ENCODE measurements at places on chromosomes 3 and 15. TPM values are rescaled to one million over a fixed set of nuclear protein-coding genes. Genes with fewer than 3 reads are reported as not detected.

Gene GOLGA8H
- 0.71 TPM for total RNA-seq

DNA sequence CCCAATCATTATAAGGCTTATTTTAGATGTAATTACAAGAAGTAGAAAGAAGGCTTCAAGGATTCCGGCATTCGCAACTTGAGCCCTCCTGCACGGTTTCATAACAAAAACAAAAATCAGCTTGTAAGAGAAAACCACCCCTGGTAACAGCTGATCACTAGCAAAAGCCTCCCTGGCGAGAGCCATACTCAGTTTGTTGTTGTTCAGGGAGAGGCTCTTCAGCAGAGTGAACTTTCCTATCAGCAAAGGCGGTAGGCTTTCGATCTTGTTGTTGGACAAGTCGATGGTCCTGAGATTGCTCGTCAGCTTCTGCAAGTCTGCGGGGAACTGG is 710 bp downstream of the LRRC57 start:
- H3K4me3 ChIP-seq = peak overlapping the region; percentile 96
- peaks cover 3% of the 10 kb centered on the region for H3K4me1 ChIP-seq

Gene RETNLB
- total RNA-seq = not detected

DNA sequence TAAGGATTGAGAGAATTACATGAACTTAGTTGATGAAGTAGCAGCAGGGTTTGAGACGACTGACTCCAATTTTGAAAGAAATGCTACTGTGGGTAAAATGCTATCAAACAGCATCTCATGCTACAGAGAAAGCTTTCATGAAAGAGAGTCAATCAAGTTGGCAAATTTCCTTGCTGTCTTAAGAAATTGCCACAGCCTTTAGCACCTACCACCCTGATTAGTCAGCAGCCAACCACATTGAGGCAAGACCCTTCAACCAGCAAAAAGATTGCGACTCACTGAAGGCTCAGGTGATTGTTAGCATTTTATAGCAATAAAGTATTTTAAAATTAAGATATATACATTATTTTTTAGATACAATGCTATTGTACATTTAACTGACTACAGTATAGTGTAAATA is 80.9 kb downstream of the RAP2B start:
- no peaks in the 10 kb centered on the region for H3K4me1 ChIP-seq
- H3K27ac ChIP-seq = no peak overlapping the region
- no peak overlapping the region for H3K4me3 ChIP-seq
- no peaks in the 10 kb centered on the region for H3K27me3 ChIP-seq
- no peak for DNase-seq
- H3K36me3 ChIP-seq = no peaks in the 10 kb centered on the region

Gene ARHGEF26
- 15.6 TPM for total RNA-seq

Gene LRIG1
- total RNA-seq = 86.8 TPM

DNA sequence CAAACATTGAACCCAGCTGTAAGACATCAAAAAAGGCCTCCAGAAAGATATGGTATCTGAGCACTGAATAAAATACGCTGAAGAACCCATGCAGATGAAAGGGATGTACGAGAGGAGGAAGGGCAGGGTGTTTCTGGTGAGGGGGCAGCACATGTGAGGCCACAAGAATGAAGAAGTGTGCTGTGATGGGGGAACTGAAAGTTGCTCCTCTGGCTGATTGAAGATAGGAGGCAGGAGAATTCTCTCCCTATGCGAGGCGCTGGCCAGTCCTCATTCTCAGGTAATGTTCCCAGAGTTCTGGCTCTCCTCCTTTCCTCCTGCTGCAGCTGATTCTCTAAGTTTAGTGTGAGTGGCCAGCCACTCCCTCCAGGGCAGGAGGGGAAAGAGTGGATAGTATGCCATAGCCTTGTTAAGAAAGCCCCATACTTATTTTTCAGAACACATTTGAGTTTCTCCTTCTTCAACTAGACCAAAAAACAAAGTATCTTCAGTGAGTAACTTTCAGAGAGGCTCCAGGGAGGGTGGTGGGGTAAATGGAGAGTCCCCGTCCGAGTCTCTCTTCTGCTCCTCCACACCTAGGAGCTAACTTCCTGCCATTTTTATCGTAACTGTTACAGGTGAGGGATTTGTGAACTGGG is 26.9 kb upstream of the MYO1E start:
- H3K4me1 ChIP-seq = peaks cover 18% of the 10 kb centered on the region
- DNase-seq = no peak
- no peak overlapping the region for H3K27ac ChIP-seq
- peaks cover 10% of the 10 kb centered on the region for H3K27me3 ChIP-seq
- H3K36me3 ChIP-seq = no peaks in the 10 kb centered on the region

DNA sequence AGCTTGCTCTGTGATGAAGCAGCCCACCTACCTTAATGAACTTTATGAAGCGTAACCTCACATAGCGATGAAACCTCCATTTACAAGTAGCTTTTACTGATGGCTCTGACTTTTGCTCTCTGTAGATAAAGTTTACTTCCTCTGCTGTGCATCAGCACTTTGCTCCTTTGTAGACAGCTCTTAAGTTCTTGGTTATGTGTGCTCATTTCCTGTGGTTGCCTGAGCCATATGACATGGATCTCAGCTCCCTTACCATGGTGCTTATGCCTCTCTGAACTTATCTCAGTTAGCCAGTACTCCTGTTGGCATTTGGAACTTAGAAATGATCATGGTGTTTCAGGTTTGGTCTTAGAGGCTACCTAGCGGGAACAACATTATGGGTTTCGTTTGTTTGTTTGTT is 7.8 kb downstream of the MFSD1 start:
- DNase-seq = no peak
- no peaks in the 10 kb centered on the region for H3K27me3 ChIP-seq
- no peaks in the 10 kb centered on the region for H3K36me3 ChIP-seq
- H3K4me3 ChIP-seq = no peak overlapping the region
- H3K4me1 ChIP-seq = no peaks in the 10 kb centered on the region

Gene NMNAT3
- total RNA-seq = 3.5 TPM

DNA sequence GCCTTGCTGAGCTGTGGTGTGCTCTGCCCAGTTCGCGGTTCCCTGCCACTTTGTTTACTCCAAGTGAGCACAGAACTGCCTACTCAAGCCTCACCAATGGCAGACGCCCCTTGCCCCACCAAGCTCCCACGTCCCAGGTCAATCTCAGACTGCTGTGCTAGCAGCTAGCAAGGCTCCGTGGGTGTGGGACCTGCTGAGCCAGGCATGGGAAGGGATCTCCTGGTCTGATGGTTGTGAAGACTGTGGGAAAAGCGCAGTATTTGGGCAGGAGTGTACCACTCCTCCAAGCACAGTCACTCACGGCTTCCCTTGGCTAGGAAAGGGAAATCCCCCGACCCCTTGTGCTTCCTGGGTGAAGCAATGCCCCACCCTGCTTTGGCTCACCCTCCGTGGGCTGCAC is 45.0 kb downstream of the SLC12A6 start:
- no peak overlapping the region for H3K27ac ChIP-seq
- no peak overlapping the region for H3K4me3 ChIP-seq
- no peaks in the 10 kb centered on the region for H3K4me1 ChIP-seq
- DNase-seq = no peak

Gene ACKR4
- total RNA-seq = not detected

GRCh38 chr3:117633207-117633606 is 923.6 kb downstream of the TUSC7 start:
- H3K27me3 ChIP-seq = no peaks in the 10 kb centered on the region
- no peaks in the 10 kb centered on the region for H3K36me3 ChIP-seq
- H3K4me3 ChIP-seq = no peak overlapping the region
- no peaks in the 10 kb centered on the region for H3K4me1 ChIP-seq

Gene LDHAL6B
- not detected for total RNA-seq

GRCh38 chr15:28191832-28192231 is 92.7 kb upstream of the OCA2 start:
- no peak for DNase-seq
- no peaks in the 10 kb centered on the region for H3K27me3 ChIP-seq
- H3K27ac ChIP-seq = no peak overlapping the region

DNA sequence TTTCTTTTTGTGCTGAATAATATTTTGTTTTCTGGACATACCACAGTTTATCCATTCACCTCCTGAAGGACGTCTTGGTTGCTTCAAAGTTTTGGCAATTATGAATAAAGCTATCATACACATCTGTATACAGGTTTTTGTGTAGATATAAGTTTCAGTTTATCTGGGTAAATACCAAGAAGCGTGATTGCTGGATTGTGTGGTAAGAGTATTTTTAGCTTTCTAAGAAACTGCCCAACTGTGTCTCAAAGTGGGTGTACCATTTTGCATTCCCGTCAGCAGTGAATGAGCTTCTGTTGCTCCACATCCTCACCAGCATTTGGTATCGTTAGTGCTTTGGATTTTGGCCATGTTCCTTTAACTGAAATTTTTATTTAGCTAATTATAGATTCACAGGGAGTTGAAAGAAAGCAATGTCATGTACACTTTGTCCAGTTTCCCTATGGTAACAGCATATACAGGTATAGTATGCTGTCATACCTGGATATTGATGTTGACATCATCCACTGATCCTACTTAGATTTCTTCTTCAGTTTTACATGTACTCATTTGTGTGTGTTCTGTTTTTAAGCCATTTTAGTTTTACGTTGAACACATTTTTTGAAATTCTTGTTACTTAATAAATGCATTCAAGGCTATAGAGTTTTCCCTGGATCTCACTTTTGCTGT is 11.9 kb downstream of the ARID3B start:
- H3K27ac ChIP-seq = no peak overlapping the region
- no peak for DNase-seq
- H3K4me3 ChIP-seq = no peak overlapping the region
- no peaks in the 10 kb centered on the region for H3K27me3 ChIP-seq
- peaks cover 30% of the 10 kb centered on the region for H3K36me3 ChIP-seq

DNA sequence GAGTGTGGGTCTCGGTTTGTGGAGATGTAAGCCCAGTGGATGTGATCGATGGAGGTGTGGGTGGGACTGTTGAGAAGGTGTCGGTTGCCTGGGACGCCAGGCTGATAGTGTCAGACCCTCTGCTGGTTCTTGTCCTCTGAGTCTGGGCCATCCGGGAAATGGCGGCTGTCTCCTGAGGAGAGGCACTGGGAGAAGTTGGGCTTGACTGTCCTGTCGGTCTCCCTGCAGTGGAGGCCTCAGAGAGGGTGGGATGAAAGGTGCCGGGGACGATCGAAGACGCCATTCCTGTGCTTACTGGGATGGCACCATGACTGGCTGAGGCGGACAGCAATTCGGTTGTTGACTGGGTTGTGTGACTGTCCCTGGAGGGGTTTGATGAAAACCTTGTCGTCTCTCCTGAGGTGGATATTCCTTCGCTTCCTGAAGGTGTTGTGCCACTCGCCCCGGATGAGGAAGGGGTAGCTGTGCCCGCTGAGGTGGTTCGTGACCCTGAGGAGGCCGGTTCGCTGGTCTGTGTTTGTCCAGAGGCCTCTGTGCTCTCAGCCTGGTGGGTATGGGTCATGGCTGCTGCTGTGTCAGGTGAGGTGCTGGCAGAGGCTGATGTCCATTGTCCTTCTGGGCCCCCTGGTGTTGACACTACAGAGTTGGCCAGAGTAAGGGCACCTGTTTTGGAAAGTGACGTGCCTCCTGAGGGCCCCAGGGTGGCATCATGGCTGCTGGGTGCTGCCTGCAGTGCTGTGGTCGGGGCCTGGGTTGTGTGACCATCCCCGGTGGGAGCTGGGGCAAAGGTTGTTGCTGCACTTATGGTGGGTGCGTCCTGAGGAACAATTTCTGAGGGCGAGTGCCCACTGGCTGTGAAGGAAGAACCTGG is 22.8 kb downstream of the MUC4 start:
- H3K36me3 ChIP-seq = no peaks in the 10 kb centered on the region
- H3K27ac ChIP-seq = no peak overlapping the region
- no peak overlapping the region for H3K4me3 ChIP-seq
- no peaks in the 10 kb centered on the region for H3K27me3 ChIP-seq

Gene CD200
- total RNA-seq = 50.2 TPM

DNA sequence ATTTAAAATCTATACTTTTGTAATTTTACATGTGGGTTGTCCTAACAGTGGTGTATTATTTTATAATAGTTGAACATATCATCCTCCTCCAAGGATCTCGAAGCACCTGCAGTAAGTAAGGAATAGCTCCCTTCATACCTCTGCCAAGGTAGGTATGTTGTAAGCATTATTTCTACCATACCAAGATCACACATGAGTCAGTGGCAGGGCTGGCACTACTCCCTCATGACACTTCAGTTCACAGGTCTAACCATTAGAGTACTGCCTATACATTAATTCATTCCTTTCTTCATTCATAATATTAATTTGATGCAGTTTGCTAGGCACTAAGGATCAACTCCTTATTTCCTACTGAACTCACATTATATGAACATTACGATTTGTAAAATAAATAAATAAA is 11.9 kb upstream of the LEKR1 start:
- H3K27me3 ChIP-seq = peaks cover 33% of the 10 kb centered on the region
- H3K36me3 ChIP-seq = no peaks in the 10 kb centered on the region
- H3K4me1 ChIP-seq = peaks cover 4% of the 10 kb centered on the region
- H3K27ac ChIP-seq = no peak overlapping the region
- DNase-seq = no peak

GRCh38 chr15:68218331-68218730 is 11.2 kb downstream of the CLN6 start:
- H3K4me3 ChIP-seq = no peak overlapping the region
- H3K4me1 ChIP-seq = no peaks in the 10 kb centered on the region
- no peaks in the 10 kb centered on the region for H3K27me3 ChIP-seq
- peak; percentile 22 for DNase-seq

GRCh38 chr15:57866149-57866736 is 159.7 kb downstream of the POLR2M start:
- peak; percentile 38 for DNase-seq
- H3K27ac ChIP-seq = no peak overlapping the region
- no peaks in the 10 kb centered on the region for H3K36me3 ChIP-seq
- no peak overlapping the region for H3K4me3 ChIP-seq
- no peaks in the 10 kb centered on the region for H3K4me1 ChIP-seq

All from H1 (cell line).